ENCODE measurements at places on chromosomes 4 and X. TPM values are rescaled to one million over a fixed set of nuclear protein-coding genes. Genes with fewer than 3 reads are reported as not detected.

Gene PNMA6A
- total RNA-seq = not detected

GRCh38 chrX:153964105-153964504 is 7.5 kb downstream of the HCFC1 start:
- DNase-seq = no peak

DNA sequence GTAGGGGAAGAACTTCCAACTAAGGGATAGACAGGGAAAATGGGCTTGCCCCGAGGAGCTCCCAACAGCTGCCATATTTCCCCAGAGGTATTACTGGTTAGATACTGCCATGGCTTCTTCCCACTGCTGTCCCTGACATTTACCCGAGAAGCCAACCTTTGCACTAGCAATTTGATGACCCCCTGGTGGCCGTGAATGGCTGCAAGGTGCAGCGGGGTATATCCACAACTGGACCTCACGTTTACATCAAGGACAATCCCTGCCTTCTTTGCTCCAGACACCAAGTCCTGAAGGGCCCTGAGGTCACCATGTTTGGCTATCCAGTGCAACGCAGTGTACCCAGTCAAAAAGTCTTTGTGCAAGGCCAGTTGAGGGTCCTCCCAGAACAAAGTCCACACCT is 2.3 kb downstream of the SOWAHB start:
- DNase-seq = no peak

DNA sequence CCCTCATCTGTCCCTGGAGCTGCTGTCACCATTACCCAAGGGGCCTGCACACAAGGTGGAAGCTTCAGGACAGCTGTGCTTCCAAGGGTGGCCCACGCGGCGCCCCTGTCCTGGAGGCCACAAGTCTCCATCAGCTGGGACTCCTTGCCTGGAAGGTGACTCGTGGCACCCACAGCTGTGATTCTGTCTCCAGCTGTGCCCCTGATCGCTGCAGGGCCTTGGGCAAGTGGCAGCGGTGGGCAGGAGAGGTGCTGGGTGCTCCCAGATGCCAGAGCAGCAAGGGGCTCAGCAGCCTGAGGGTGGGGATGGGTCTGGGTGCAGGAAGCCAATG is 9.0 kb upstream of the DUSP9 start:
- no peak for DNase-seq

DNA sequence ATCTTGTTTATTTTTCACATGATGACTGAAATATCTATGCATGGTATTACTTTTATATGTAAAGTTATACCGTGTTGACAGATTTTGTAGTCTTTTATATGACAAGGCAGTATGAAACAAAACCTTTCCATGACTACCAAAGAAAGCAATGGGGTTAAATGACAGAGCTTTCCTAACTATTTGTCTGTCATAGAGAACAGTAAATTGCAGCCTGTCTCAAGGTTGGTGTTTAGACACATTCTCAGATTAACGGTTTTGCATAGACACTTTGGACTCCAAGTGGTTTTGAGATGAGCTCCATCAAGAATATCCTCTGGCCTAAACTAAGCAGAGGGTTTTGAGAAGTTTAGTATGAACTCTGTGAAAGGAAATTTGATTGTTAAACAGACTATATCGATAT is 180.7 kb upstream of the TENM3 start:
- no peak for DNase-seq

- peak; percentile 70 for DNase-seq
Observed at GRCh38 chr4:95093936-95094929, 336.5 kb downstream of the BMPR1B start.

DNA sequence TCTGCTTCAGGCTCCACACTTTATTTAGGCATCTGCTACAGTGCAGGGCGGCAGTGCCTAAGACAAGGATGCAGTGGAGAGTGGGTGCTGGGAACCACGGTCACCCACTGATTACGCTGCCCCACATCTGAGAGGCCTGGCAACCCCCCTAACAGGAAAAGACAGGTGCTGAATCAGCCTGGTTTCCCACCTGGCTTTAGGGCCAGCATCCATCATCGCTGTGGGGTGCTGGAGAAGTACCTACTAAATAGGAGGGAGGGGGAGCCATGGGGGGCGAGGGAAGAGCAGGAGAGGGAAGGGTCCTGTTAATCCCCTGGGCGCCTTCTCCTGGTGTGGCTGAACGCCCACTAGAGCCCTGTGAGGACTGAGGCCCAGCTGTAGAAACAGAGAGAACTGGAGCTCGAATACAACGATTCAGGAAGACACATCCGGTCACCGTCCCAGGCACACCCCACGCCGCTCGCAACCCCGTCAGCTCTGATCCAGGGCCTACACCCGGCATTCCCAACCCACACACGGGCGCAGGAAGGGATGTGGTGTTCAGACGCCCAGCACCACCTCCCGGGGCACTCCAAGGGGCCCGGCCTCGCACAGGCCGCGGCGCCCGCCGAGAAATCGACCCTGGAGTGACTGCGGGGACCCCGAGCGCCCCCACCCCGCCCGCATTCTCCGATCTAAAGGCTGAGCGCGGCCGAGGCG is 554 bp downstream of the DCTD start:
- DNase-seq = peak; percentile 38

Measured in PC-3 (cell line).